ENCODE measurements at places on chromosomes 16 and 17.

GRCh38 chr17:65402513-65403496 lies 158.6 kb downstream of the AXIN2 start:
- H3K4me1 ChIP-seq, result no peaks in the 10 kb centered on the region
- no peak overlapping the region for H3K27ac ChIP-seq
- H3K27me3 ChIP-seq, result peaks cover 4% of the 10 kb centered on the region
- no peak overlapping the region for H3K4me3 ChIP-seq
- DNase-seq, result no peak
- no peaks in the 10 kb centered on the region for H3K36me3 ChIP-seq

DNA sequence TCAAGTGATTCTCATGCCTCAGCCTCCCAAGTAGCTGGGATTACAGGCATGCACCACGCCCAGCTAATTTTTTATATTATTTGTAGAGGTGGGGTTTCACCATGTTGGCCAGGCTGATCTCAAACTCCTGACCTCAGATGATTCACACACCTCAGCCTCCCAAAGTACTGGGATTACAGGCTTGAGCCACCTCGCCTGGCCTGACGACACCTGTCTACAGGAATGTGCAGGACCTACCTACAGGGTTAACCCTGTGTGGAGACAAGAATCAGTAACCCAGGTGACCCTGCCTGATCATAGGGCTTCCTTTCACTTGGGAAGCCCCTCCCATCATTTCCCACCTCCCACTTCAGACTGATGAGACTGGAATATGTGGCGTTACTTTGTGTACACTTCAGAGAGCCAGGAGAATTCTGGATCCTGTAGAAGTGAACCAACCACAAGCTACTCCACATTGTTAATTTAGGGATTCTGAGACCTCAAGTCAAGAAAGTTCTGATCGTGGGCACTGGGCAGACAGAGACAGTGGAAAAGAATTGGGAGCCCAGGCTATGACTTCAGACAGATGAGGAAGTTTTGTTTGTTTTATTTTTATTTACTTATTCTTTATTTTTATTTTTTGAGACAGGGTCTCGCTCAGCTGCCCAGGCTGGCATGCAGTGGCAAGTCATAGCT lies 5.7 kb upstream of the MILR1 start:
- no peaks in the 10 kb centered on the region for H3K27me3 ChIP-seq
- H3K27ac ChIP-seq, result peak overlapping the region; percentile 72
- H3K36me3 ChIP-seq, result no peaks in the 10 kb centered on the region
- no peak for DNase-seq

GRCh38 chr17:3951420-3951819 lies 12.8 kb downstream of the ATP2A3 start:
- H3K4me1 ChIP-seq, result peaks cover 12% of the 10 kb centered on the region
- H3K27ac ChIP-seq, result no peak overlapping the region
- peaks cover 36% of the 10 kb centered on the region for H3K36me3 ChIP-seq
- H3K4me3 ChIP-seq, result no peak overlapping the region
- no peaks in the 10 kb centered on the region for H3K27me3 ChIP-seq
- no peak for DNase-seq

DNA sequence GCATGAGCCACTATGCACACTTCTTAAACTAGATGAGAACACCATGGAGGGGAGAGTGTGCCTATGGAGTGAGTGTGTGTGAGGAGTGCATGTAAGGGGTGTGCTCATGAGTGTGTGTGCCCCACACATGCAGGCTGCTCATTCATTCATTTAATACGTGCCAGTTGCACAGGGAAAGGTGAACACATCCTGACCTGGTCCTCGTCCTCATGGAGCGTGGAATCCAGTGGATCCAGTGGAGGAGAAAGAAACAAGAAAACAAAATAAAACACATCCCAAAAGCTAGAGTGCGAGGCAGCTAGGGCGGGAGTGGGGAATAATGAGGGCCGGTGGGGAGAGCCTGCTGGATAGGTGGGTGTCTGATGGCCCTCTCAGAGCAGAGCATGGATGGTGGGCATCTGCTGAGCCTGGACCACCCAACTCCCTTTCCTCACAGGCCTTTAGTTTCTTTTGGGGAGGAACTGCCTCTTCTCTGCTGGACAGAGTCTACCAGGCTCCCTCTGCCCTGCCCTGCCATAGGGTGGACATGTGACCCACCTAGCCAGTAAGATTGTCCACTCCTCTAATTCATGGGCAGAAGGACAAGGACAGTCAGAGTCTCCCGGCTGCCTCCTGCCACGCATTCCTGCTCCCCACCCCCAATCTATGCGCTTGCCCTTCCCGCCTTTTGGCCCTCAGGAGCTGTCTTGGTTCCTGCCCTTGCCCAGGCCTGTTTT lies 204.3 kb downstream of the RAB11FIP4 start:
- no peaks in the 10 kb centered on the region for H3K27me3 ChIP-seq
- DNase-seq, result no peak
- H3K36me3 ChIP-seq, result no peaks in the 10 kb centered on the region
- H3K27ac ChIP-seq, result no peak overlapping the region
- H3K4me3 ChIP-seq, result no peak overlapping the region

- no peaks in the 10 kb centered on the region for H3K36me3 ChIP-seq
- H3K27me3 ChIP-seq, result no peaks in the 10 kb centered on the region
- no peak for DNase-seq
- H3K4me3 ChIP-seq, result no peak overlapping the region
- H3K4me1 ChIP-seq, result no peaks in the 10 kb centered on the region
Observed at GRCh38 chr17:223723-224471, 42.4 kb upstream of the DOC2B start.

DNA sequence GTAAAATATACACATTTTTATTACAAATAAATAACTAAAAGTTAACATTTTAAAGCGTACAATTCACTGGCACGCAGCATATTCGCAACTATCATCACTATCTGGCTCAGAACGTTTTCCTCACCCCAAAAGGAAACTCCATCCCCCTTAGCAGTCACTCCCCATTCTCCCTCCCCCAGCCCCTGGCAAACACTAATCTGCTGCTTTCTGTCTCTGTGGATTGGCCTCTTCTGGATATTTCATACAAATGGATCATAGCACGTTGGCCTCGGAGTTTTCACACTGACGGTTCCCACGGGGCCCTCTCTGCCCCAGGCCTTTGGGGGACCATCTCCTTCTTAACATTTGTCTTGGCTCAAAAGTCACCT lies 64.6 kb downstream of the RTN4RL1 start:
- H3K27me3 ChIP-seq, result no peaks in the 10 kb centered on the region
- H3K4me3 ChIP-seq, result no peak overlapping the region
- no peaks in the 10 kb centered on the region for H3K36me3 ChIP-seq
- H3K27ac ChIP-seq, result no peak overlapping the region
- no peaks in the 10 kb centered on the region for H3K4me1 ChIP-seq

- peak overlapping the region; percentile 50 for H3K27ac ChIP-seq
- H3K36me3 ChIP-seq, result no peaks in the 10 kb centered on the region
- H3K4me3 ChIP-seq, result no peak overlapping the region
- DNase-seq, result no peak
- H3K27me3 ChIP-seq, result no peaks in the 10 kb centered on the region
Observed at GRCh38 chr16:8109510-8110369, 480.6 kb downstream of the TMEM114 start.

DNA sequence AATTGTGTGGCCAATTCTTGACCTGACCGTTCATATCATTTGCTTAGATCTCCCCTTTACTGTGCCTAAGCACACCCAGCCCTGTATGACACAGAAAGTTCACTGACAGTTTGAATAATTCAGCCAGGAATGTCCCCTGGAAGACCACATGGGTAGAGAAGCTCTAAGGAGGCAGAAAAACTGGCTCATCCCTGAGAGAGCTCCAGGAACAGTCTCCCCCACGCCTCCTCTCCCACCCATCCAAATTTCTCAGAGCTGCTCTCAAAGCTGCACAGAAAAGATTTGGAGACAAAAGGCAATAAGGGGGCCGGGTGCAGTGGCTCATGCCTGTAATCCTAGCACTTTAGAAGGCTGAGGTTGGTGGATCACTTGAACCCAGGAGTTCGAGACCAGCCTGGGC lies 11.2 kb downstream of the PRAC1 start:
- no peak overlapping the region for H3K27ac ChIP-seq
- no peaks in the 10 kb centered on the region for H3K36me3 ChIP-seq
- no peaks in the 10 kb centered on the region for H3K4me1 ChIP-seq
- no peak for DNase-seq

DNA sequence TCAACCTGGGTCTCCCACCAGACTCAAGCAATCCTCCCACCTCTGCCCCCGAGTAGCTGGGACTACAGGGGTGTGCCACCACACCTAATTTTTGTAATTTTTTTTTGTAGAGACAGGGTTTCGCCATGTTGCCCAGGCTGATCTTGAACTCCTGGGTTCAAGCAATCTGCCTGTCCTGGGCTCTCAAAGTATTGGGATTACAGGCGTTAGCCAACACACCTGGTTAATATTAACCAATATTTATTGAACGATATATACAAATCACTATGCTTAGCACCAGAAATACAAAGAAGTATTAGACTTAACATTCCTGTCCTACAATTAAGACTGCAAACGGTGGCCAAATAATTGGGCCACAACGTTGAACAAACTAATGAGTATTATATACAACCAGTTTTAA lies 4.2 kb downstream of the MBTD1 start:
- no peaks in the 10 kb centered on the region for H3K27me3 ChIP-seq
- peaks cover 36% of the 10 kb centered on the region for H3K4me1 ChIP-seq
- no peak overlapping the region for H3K27ac ChIP-seq
- H3K36me3 ChIP-seq, result peaks cover 35% of the 10 kb centered on the region
- no peak overlapping the region for H3K4me3 ChIP-seq
- no peak for DNase-seq

DNA sequence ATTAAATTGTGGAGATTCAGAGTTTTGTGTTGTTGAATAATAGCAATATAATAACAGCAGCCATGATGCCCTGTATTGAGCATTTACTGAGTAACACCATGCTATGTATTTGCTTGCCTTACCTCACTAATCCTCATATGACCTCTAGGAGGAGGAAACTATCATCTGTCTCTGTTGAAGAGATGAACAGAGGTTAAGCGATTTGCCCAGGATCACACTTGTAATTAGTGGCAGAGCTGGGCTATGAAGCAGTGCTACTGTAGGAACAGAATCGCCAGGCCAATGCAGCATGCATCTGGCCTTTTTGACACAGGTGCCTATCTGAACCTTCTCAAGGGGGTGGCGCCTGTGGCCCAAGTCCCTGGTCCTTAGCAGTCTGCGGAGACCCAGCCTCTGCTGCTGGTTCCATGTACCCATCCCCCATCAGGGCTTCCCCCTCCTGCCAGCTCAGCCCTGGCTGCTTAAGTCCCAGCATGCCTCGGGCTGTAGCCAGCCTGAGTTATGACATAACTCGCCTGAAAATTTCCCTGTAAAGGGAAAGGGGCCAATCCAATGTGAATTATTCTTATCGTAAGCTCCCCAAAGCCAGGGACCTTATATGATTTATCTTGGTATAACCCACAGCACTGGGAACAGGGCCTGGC lies 50.4 kb upstream of the HS3ST2 start:
- H3K4me1 ChIP-seq, result no peaks in the 10 kb centered on the region
- H3K4me3 ChIP-seq, result no peak overlapping the region
- no peaks in the 10 kb centered on the region for H3K27me3 ChIP-seq
- DNase-seq, result no peak
- no peak overlapping the region for H3K27ac ChIP-seq
- H3K36me3 ChIP-seq, result no peaks in the 10 kb centered on the region

- H3K4me3 ChIP-seq, result no peak overlapping the region
- no peaks in the 10 kb centered on the region for H3K27me3 ChIP-seq
- no peaks in the 10 kb centered on the region for H3K4me1 ChIP-seq
- DNase-seq, result no peak
- H3K36me3 ChIP-seq, result no peaks in the 10 kb centered on the region
Observed at GRCh38 chr17:22703786-22704441, 1011.6 kb downstream of the KCNJ18 start.

DNA sequence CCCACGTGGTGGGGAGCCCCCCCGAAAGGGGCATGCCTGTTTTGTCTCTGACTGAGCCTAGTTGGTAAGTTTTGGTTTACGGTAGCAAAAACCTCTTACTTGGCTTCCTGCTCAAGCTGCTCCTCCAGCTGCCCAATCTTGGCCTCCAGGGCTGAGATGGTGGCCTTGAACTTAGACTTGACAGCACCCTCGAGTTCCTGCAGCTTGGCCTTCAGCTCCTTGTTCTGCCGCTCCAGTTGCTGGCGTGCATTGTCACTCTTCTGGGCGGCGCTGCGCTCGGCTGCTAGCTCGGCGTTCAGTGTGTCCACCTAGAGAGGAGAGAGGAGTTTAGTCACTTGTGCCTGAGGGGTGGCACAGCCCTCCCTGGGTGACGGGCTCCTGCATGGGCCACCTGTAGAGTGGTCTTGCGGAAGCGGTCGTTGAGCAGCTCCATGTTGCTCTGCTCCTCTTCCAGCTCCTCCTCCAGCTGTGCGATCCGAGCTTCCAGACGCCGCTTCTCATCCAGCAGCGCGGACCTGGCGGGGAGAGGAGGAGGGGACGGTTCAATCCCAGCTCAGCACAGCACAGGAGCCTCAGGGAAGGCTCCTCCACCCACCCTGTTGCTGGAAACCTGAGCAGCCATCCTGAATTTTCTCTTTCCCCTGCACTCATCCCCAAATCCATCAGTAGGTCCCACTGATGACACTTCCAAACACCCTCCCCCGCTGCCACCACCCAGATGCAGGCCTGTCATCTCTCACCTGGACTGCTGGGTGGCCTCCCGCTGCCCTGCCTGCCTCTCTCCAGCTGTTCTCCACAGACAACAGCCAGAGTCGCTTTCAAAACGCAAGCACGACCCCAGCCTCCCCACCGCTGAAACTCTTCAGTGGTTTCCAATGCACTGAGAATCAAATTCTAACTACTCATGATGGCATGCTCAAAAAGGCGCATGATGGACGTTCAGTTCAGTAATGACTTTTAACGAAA lies 44.6 kb downstream of the NDEL1 start:
- peaks cover 55% of the 10 kb centered on the region for H3K36me3 ChIP-seq
- DNase-seq, result no peak
- no peak overlapping the region for H3K27ac ChIP-seq
- H3K4me1 ChIP-seq, result no peaks in the 10 kb centered on the region
- no peaks in the 10 kb centered on the region for H3K27me3 ChIP-seq

- H3K4me1 ChIP-seq, result peaks cover 37% of the 10 kb centered on the region
- H3K27ac ChIP-seq, result no peak overlapping the region
- no peaks in the 10 kb centered on the region for H3K27me3 ChIP-seq
Observed at GRCh38 chr17:68441070-68441770, 16.1 kb downstream of the WIPI1 start.

DNA sequence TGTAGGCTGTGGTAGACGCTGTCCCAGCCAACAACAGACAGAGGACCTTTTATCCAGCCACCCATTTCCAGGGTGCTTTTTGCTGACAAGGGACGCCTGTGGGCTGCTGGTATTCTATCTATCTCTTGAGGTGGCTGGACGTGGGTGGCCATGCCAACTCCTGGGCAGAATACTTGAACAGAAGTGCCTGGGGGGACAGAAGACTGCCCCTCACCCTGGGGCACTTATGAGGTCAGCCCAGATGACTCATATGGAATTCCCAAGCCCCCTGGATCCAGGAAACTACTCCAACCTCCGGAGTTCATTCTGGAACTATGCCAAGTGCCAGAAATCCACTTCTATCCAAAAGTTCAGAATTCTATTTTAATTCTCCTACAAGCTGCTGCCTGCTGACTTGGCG lies 61.3 kb downstream of the CDRT4 start:
- no peak overlapping the region for H3K27ac ChIP-seq
- H3K36me3 ChIP-seq, result no peaks in the 10 kb centered on the region
- H3K4me1 ChIP-seq, result no peaks in the 10 kb centered on the region
- no peaks in the 10 kb centered on the region for H3K27me3 ChIP-seq
- no peak overlapping the region for H3K4me3 ChIP-seq

Data from common myeloid progenitor, CD34-positive (primary cell).